ENCODE measurements at places on chromosomes 12 and 14.

DNA sequence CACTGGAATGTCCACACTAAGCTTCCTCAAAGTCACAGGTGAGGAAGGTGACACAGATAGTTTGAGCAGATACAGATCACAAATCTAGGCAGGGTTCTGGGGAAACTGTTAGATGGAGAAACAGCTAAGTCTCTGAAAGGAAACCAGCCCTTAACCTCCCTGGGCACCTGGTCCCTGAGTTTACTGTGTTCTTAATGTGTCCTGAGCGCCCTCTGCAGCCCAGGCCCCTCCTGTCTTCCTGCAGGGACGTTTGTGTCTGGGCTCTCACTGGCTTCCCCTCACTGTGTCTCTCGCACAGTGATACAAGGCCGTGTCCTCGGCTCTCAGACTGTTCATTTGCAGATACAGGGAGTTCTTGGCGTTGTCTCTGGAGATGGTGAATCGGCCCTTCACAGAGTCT is 684.3 kb downstream of the TMEM121 start:
- DNase-seq = no peak

DNA sequence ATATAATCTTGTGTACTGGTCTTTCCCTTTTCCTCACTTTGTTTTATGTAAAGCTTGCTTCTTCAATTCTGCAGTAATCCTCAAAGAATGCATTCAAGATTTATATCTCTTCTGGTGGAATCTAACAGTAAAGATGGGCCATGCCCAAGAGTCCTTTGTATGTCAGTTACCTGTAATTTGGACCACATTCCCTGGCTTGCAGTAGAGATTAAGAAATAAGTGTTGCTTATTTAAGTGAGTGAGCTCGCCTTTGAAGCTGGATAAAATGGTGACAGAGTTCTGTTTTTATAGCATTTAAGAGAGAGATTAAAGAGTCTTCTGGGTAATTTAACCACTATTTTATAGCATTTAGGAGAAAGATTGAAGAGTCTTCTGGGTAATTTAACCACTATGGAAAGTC is 262.1 kb upstream of the ATP2B1 start:
- DNase-seq = no peak

DNA sequence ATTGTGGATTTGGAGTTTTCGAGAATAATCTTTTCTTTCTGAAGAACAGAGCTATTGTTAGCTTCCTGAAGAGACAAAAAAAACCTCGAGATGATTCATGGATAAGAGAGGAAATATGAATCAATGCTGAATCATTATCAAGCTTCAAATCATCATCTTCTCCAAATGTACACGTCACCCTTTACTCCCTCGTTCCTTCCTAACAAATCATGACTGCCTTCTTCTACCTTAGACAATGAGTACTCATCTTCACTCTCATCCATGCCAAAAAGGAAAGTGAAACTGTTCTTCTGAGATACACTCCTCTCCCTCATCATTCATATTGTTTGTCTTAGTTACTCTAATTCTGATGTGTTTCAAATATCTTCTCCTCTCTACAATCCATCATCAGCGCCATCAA is 1115.8 kb upstream of the ATXN7L3B start:
- DNase-seq = no peak

DNA sequence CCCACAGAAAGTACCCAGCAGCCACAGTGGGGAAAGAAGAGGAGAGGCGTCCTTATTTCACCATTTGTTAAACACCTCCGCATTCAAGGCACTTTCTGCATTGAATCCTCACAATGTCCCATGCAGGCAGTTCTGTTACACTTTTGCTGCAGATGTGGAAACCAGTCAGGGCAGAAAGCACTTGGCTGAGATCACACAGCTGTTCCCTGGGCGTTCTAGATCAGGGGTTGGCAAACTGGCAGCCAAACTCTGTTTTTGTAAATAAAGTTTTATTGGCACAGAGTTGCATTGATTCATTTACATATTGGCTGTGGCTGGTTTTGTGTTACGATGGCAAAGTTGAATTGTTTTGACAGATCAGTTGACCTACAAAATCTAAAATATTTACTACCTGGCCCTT is 20.1 kb downstream of the FOXN4 start:
- no peak for DNase-seq

DNA sequence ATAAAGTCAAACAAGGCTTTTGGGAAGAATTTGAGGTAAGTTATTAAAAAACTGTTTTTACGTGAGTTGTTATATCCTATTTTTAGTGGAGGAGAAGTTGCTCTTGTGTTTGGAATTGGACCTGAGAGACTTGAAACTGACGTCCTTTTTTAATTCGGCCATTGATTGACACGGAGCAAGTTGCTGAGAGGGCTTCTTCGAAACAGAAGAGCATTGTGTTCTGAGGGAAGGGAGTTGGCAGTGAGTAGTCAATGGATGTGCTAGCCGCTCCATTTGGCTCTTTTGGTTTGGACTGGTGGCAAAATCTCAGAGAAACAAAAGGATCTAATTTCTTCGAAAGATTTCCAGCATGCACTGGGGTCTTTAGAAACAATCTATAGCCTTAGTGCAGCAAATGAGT is 37.3 kb downstream of the PTPN11 start:
- no peak for DNase-seq

- DNase-seq = peak; percentile 72
Observed at GRCh38 chr14:90644882-90645281, 171.3 kb downstream of the TTC7B start.

DNA sequence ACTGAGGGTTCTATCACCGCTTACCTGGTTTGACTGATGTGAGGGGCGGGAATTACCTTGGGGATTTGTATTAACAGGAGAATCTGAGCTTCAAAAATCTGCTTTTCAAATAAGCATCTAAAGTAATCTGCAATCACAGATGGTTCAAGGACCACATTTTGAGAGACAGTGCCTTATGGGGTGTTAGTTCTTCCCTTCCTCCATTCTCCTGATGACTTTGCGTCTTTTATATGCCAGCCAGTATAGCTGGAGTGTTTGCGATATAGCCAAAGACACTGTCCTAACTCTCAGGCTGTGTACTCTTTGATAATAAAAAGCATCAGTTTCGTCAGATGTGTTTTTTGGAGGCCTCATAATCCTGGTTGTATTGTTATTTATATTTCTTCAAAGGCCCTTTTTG is 39.5 kb downstream of the PPHLN1 start:
- DNase-seq = no peak

Data from foreskin fibroblast (primary cell).